ENCODE measurements at places on chromosomes 13 and 19.

GRCh38 chr19:17873786-17874757, 2.3 kb downstream of the SLC5A5 start:
- peak; percentile 69 for DNase-seq

GRCh38 chr19:55930996-55931515, 1.1 kb downstream of the NLRP13 start:
- DNase-seq, result no peak

DNA sequence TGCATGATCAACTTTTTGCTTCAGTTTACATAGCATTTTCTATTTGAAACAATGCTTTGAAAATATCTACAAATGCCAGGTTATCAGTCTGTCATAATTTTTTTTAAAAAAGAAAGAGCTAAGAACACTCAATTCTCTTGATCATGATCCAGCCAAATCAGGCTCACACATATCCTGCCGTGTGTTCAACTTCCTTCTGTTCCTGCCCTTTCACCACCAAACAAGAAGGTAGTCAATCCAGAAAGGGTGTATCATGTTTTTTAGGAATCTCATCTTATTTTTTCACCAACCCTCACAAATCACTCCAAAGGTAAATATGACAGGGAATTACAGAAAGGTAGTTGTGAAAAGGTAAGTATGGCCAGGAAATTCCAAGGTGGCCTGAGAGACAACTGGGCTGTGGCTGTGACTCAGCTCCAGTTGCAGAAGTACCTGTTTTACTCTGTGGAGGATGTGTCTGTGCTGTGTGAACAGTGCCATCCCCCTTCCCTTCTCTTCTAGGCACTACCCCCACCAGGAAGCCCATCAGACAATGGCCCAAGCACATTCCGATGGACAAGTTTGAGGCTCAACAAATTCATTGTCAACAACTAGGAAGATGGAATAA, 138.8 kb upstream of the GJB6 start:
- DNase-seq, result no peak

- no peak for DNase-seq
Observed at GRCh38 chr13:76971851-76972829, 19.7 kb upstream of the CLN5 start.

- no peak for DNase-seq
Observed at GRCh38 chr19:41709951-41710645, 1.7 kb downstream of the CEACAM5 start.

DNA sequence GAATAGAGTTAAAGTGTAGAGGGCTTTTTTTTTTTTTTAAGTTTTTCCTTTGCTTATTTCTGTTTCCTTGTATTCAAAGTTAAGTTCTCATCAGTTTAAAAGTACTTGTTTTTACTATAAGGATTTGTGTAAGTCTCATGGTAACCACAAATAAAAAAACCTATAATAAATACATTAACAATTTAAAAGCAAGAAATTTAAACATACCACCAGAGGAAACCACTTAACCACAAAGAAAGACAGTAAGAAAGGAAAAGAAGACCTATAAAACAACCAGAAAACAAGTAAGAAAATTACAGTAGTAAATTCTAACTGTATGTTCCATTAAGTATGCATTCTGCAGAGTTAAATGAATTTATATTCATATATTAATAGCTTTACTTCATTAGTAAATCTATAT, 999.1 kb upstream of the ATXN8OS start:
- no peak for DNase-seq

DNA sequence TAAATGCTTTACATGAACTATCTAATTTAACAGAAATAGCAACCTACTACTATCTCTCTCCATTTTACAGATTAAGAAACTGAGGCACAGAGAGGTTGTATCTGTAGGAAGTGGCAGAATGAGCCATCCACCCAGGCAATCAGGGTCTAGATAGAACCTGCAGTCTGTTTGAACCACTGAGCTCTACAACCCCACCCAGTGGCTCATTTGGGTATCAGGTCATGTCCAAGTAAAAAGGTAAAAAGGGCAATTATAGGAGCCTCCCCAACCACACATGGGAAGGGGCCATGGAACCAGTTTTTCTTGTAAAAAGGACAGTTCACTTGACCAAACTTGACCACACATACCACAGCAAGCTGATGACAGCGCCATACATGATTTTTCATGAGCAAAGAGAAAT, 92.9 kb upstream of the SGCG start:
- peak; percentile 32 for DNase-seq

Data from hepatocyte (in vitro differentiated cells).